Tibial artery (tissue), 4 donors: ENCODE measurements at places on chromosomes 5 and 9.
A peak's percentile ranks its signal among the peaks of the same experiment; 100 is the strongest.

DNA sequence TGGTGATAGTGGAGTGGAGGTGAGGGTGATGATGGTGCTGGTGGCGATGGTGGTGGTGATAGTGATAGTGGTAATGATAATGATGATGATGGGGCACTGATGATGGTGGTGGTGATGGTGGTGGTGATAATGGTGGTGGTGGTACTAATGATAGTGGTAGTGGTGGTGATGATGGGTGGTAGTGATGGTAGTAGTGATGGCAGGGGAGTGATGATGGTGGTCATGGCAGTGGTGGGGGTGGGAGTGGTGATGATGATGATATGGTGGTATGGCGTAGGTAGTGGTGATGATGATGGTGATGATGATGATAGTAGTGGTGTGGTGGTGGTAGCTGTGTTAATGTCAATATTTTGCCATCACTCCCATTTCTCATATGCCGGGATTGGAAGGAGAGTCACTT lies 44.5 kb upstream of the ORM1 start:
- DNase-seq = peak; percentile 12

- DNase-seq = peak; percentile 40
Measured at GRCh38 chr5:6466975-6467567, 18.4 kb downstream of the UBE2QL1 start.

GRCh38 chr5:18236386-18236785 lies 602.1 kb downstream of the TAF11L14 start:
- DNase-seq = no peak

- peak; percentile 61 for DNase-seq
Measured at GRCh38 chr9:78187763-78188484, 48.0 kb upstream of the CEP78 start.

- DNase-seq = no peak
Measured at GRCh38 chr5:174790906-174791305, 66.5 kb downstream of the MSX2 start.

DNA sequence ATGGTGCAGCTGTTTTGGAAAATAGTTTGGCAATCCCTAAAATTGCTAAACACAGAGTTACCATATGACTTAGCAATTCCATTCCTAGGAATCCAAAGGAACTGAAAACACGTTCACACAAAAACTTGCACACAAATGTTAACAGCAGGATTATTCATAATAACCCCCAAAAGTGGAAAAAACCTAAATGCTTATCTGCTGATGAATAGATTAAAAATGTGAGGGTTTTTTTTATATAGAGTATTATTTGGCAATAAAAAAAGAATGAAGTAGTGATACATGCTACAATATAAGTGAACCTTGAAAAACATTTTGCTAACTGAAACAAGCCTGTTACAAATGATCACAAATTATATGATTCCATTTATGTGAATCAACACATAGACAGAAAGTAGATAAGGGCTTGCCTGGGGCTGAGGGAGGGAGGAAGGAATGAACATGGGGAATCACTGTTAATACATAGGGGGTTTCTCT lies 45.1 kb upstream of the TRIO start:
- DNase-seq = no peak

GRCh38 chr9:131658377-131659129 lies 81.3 kb downstream of the RAPGEF1 start:
- peak; percentile 17 for DNase-seq
